ENCODE measurements at places on chromosomes 2 and 18.

DNA sequence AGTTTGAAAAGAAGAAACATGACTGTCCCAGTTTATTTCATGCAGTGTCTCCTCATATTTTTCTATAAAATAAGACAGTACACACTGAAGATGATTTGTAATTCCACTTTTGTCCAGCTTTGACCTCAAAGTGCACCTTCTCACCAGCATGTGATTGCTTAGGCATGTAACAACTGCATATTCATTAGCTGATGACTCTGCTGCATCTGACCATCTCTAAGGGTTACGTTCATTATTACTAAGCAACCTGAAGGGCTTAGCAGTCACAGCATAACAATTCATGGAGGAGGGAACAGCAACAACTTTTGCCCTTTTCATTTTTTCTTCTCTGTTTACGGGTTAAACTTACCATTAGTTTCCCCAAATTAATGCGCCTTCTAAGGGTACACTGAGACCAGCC is 330.6 kb upstream of the PIK3C3 start:
- no peak for DNase-seq

- DNase-seq = no peak
Measured at GRCh38 chr2:240523451-240524281, 34.1 kb downstream of the ANKMY1 start.

GRCh38 chr2:43174368-43174916 is 52.0 kb downstream of the ZFP36L2 start:
- peak; percentile 75 for DNase-seq

GRCh38 chr18:2997429-2997828 is 15.5 kb downstream of the LPIN2 start:
- DNase-seq = no peak

DNA sequence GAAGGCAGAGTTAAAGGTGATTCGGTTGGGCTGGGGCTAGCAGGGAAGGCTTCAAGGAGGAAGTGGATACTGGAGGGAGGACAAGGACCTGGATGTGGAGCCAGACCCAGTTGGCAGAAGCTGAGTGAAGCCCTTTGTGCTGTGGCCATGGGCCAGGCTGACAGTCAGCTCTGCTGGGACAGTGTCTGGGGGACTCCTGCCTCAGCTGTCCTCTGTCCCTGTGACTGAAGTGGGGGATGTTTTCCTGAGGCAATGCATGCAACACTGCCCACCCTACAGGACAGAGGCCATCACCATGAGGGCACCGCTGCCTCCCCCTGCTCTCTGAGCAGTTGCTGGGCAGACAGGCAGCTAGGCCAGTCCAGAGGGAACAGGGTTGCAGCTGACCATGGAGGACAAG is 40.0 kb downstream of the ST8SIA5 start:
- no peak for DNase-seq
